ENCODE measurements at places on chromosomes 4 and X.
A peak's percentile ranks its signal among the peaks of the same experiment; 100 is the strongest.

- DNase-seq, result no peak
Observed at GRCh38 chr4:26454961-26455360, 35.3 kb downstream of the CCKAR start.

- no peak for DNase-seq
Observed at GRCh38 chr4:27861381-27861787, 1000.7 kb downstream of the STIM2 start.

DNA sequence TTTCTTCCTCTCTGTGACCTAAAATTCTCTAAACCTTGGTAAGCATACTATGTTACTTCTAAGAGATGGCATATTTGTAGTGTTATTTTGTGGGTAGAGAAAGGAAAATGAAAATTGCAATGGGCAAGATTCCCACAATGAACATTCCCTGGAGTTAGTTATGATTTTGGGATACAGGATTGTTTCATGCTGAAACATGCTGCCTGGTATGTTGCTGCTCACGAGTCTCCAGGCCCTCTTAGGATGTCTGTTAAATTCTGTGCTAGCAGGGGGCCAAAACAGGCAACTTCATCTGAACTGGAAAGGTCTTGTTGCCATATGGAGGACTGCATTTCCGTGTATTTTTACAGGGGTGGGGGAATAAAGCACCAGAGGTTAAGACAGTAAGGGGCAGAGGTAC is 18.9 kb upstream of the MSMO1 start:
- no peak for DNase-seq

DNA sequence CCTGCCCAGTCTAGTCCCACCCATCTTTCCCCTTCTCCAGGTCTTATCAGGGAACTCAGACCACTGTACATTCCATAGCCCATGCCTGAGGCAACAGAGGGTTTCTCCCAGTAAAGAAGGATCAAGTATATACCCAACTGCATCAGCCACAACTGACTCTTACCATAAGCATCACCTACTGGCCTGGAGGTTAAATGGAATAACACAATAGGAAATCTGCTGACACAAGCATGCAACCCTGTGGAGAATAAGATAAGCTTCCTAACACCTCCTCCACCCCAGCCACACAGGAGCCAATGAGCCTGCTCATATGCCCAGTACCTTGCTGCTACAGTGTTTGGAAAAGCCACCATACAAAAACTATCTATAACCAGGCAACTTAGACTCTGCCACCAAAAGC is 34.6 kb upstream of the PLK4 start:
- no peak for DNase-seq

- no peak for DNase-seq
Observed at GRCh38 chrX:133267621-133268020, 49.5 kb upstream of the TFDP3 start.

DNA sequence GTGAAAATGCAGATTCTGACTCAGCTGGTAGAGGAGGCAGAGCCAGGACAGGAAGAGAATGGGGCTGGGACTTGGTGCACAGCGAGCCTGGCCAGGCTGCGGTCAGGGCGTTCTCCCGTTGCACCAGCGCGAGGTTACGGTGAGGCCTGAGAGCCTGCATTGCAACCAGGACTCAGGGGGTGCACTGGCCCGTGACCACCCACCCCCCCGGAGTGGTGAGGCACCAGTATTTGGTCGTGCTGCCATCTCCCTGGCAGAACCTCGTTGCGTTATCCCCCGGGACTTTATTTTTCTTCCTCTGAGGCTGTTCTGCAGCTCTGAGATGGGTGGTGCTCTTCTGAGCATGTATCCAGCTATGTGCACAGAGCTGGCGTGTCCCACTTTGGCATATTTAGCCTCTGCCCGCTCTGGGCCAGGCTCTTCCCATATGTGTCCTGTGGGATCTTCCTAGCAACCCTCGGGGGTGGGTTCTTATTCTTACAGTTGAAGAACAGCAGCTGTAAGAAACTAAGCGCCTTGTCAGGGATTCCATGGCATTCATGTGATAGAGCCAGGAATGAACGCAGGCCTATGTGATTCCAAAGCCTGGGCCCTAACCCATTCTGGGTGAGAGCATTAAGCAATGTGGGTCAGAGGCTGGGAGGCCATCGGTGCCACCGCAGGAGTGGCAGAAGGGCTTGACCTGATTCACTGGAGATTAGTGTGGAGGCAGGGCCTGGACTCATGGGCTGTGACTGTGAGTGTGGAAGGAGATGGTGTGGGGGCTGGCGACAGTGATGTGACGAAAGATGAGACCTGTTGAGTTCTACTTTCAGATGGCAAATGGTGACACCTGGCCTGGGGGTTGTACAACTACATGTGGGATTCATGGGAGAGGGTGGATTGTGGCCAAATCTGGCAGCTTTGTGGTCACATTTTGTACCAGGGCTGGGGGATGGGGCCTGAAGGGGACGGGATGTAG is 3.1 kb downstream of the TADA2B start:
- peak; percentile 68 for DNase-seq

GRCh38 chr4:172818901-172819300 is 349.7 kb upstream of the GALNT7 start:
- DNase-seq, result no peak

GRCh38 chr4:51907006-51907669 is 64.2 kb downstream of the DCUN1D4 start:
- no peak for DNase-seq

DNA sequence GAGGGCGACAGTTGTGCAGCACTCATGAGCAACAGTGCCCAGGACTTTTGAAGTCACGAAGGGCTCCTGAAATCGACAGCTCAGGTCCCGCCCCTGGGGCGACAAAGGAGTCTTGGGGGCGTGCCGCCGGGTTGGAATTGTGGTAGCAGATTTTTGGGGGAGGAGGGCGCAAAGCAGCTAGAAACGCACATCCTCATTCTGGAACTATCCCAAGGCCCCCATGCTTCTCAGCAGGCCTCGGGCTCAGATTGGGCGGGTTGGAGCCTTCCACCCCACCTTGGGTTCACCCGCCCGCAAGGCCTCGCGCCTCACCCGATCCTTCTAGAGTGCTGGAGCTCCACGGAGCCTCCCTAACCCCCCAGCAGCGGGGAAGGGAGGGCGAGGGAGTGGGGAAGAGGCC is 85.5 kb downstream of the HPRT1 start:
- no peak for DNase-seq

DNA sequence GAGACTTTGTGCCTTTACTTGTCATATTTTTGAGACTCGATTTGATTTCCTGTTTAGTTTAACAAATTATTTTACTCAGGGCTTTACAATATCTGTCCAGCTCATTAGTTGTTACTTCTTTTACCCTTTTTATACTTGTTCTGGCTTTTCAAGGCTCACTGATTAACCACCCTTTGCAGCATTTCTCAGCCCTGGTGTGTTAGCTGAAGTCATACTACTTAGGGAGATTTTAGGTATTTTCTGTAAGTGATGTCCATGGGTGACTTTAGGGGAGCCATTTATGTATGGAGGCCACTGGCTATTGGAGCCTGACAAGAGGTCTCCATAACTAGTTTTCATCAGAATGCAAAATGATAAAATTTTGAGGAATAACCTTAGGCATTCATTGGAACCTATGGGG is 147.2 kb downstream of the RPA4 start:
- no peak for DNase-seq

- DNase-seq, result no peak
Observed at GRCh38 chrX:56728321-56728720, 722 bp upstream of the NBDY start.

- no peak for DNase-seq
Observed at GRCh38 chrX:143336261-143336660, 181.0 kb downstream of the SPANXN3 start.

GRCh38 chr4:172543249-172543648 is 625.4 kb upstream of the GALNT7 start:
- no peak for DNase-seq

- DNase-seq, result no peak
Observed at GRCh38 chrX:93673869-93674271, at the start of gene FAM133A. TSS of gene FAM133A (plus strand) at chrX:93674206. CDS start at chrX:93709420, 35,214 bp downstream.

GRCh38 chr4:42404001-42404400 is 6.7 kb downstream of the SHISA3 start:
- no peak for DNase-seq

DNA sequence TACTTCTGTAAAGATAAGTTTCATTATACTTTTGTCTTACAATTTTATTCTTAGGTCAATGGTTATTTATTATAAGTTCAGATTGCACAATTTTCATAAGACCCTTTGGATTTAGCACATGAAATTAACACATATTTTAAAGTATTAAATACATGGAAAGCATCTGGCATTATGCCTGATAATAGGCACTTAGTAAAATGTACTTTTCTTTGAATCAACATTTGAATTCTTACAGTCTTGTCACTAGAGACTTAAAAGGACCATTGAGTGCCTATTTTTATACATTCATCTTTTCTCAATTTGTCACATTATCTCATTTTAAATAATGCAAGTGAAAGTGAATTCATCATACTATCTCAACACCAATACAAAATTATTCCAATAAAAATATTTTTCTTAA is 23.0 kb downstream of the NIPAL1 start:
- DNase-seq, result no peak

GRCh38 chr4:137967480-137968190 is 274.5 kb downstream of the SLC7A11 start:
- no peak for DNase-seq

GRCh38 chrX:120464411-120464810 is 4.7 kb downstream of the LAMP2 start:
- DNase-seq, result no peak

Measured in aorta (tissue), 5 donors.